Activated CD4-positive, alpha-beta T cell treated with anti-CD3 and anti-CD28 coated beads for 48 hours (primary cell): ENCODE measurements at places on chromosomes 7 and 10.

DNA sequence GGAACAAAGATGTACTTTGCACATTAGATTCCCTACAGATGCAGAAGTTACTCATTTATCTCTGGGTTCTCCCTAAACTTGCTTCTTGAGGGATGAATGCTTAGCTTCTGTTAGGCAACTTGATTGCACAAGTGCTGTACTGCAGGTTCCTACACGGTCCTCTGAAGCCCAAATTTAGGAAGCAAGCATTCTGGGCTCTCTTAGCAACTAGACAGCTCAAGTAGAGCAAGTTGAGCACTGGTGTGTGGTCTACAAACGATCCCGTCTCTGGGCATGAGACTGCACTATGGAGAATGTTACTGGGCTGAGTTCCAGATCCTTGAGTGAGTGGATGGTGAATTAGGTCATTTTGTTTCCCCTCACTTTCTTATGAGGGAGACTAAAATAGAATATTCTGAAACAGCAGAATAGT lies 14.3 kb downstream of the SEMA3D start:
- DNase-seq = no peak

GRCh38 chr10:28627102-28627501 lies 50.2 kb upstream of the BAMBI start:
- DNase-seq = no peak

- DNase-seq = no peak
These were observed 44.7 kb upstream of the MTURN start for GRCh38 chr7:30090111-30090510.

DNA sequence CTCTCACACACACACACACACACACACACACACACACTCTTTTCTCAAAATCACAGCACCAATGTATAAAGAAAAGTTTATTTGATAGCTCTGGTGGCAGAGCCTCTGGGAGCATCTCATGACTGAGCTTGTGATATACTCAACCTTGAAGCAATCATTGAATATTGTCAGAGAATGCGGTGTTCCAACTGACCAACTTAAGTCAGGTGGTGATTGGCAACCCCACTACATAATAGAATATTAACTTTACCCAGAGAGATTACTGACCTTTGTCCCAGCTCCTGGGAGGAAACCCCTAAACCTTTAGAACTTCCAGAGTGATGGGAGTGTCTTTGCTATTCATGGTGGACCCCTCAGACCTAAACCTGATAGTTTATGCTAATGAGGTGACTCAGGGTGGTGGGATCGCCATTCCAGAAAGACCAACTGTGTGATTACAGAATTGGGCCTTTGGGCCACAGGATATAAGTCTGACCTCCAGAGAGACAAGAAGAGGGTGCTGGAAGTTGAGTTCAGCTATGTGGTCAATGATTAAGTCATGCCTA lies 143.1 kb downstream of the OTUD1 start:
- no peak for DNase-seq

GRCh38 chr10:115968236-115968635 lies 304.8 kb downstream of the GFRA1 start:
- DNase-seq = no peak

GRCh38 chr7:134334408-134334807 lies 17.7 kb upstream of the SLC35B4 start:
- no peak for DNase-seq

DNA sequence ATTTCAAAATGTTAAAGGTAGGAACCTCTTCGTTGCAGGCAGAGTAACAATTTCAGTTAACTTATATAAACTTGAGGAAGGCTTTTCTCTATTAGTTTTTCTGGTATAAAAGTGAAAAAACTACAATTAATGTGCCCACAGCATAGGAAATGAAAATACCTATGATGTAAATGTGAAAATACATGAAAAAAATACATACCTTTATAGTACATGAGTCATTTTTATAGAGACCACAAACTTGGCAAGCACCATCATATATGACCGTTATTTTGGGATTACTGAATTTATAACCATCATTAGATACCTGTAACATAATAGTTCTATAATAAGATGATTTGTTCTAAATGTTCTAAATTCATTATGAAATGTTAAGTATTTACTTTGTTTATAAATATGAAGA lies 42.7 kb downstream of the VWDE start:
- DNase-seq = no peak
